NCI-H1930 (cell line): ENCODE measurements at places on chromosomes 5 and 9.

DNA sequence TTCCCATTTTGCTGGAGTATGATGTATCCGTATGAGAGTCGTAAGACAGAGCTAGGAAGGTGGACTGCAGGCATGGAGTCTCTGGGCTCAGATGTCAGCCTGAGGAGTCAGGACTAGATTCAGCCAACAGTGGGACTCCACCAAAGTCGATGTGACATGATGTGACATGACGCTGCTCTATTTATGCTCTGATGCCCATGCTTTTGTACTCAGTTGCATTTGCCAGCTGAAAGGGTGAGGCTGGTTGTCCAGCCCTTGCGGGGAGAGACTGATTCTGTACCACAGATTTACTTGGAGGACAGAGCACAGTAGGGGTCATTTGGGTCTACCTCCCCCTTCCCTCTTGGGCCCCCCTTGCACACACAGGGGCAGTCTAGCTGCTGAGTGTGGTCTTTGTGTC, 88.5 kb upstream of the ATG10 start:
- DNase-seq = no peak

DNA sequence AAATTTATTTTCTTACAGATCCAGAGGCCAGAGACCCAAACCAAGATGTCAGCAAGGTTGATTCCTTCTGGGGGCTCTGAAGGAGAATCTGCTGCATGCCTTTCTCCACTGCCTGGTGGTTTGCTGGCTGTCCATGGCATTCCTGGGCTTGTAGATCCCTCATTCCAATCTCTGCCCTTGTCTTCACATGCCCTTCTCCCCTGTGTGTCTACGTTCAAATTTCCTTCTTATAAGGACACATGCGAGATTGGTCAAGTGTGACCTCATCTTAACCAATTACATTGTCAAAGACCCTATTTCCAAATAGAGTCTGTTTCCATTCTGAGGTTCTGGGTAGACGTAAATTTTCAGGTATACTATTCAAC, 84.5 kb upstream of the RAI14 start:
- no peak for DNase-seq

DNA sequence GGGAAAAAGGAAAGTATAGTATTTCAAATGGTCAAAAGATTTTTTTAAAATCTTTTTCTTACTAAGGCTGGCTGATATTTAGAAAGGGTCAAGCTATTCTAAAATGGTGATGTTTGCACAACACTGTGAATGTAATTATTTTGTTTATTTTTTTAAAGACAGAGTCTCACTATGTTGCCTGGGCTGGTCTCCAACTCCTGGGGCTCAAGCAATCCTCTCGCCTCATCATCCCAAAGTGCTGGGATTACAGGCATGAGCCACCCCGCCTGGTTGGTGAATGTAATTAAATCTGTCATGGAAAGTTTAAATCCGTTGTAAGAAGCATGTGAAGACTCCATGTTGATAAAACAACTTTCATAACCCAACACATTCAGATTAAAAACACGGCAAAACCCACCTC, 2.6 kb downstream of the UBTD2 start:
- no peak for DNase-seq

DNA sequence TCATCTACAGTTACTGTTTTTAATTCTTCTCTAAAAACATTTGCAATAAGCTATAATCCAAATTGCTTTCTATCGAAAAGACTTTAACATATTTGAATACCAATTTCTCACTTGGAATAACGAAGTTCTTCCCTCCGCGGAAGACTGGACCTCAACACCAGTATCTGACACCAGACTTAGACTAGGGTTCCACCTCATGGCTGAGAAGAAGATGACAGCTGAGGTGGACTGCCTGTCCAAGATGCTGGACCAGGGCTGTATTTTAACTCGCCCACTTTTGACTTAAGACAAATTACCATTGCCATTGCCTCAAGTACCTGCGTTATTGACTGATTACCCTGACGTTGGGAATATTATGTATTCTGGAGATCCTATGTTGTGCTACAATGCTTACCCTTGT, 34.1 kb downstream of the ZMAT2 start:
- no peak for DNase-seq

DNA sequence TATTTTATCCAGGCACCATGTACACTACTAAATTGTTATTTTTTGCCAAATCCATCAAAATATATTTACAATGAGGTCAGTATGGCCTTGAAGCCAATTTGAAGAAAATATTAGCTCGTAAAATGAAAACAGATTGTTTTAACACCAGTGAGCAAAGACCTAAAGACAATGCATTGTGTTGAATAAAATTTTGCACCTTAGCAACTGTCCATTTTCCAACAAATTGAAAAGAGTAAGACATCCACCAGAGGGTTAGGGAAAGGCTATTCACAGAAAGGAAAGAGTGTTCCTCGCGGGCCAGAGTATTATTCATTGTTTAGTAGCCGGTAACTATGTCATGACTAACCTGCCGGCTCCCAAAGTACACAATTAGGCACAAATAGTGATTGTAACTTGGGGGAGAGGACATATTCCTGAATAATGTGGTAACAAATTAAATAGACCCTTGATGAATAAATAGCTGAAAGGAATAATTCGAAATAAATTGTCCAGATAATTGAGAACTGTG, 213.3 kb downstream of the DNAH5 start:
- DNase-seq = no peak

DNA sequence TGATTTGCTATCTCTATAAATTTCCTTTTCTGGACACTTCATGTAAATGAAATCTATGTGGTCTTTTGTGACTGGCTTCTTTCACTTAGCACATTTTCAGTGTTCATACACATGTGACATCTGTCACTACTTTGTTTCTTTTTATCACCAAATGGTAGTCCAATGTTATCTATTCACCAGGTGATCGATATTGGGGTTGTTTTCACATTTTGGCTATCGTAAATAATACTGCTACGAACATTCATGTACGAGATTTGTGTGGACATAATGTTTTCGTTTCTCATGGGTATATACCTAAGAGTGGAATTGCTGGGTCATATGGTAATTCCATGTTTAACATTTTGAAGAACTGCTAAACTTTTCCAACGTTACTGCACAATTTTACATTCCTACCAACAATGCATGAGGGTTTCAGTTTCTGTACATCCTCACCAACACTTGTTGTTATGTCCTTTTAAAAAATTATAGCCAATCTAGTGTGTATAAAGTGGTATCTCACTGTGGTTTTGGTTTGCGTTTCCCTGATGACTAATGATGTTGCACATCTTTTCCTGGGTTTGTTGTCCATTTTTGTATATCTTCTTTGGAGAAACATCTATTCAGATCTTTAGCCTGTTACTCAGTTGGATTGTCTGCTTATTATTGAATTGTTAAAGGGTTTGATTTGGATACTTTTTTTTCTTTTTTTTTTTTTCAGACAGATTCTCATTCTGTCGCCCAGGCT, 263.0 kb downstream of the PDZD2 start:
- no peak for DNase-seq

GRCh38 chr9:131769361-131769760, 29.5 kb upstream of the RAPGEF1 start:
- no peak for DNase-seq

- peak; percentile 10 for DNase-seq
Observed at GRCh38 chr5:80960531-80961375, 590 bp downstream of the RASGRF2 start.

DNA sequence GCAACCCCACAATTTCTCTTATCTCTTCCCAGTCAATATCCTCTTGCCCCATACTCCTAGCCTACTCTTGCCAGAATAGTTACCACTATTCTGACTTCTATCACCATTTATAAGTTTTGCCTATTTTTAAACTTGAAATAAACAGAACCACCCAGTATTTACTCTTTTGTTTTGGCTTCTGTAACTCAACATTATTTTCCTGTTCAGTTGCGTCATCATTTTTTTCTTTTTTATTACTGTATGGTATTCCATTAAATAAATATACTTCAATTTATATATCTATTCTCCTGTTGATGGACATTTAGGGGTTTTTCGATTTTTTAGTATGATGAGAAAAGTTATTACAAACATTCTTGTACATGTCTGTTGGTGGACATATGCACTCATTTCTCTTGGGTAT, 62.6 kb upstream of the ERBIN start:
- DNase-seq = no peak

- no peak for DNase-seq
Observed at GRCh38 chr5:139382807-139383206, 290 bp downstream of the SLC23A1 start.

- DNase-seq = no peak
Observed at GRCh38 chr5:180159756-180160155, 49.3 kb downstream of the RASGEF1C start.

- DNase-seq = no peak
Observed at GRCh38 chr9:86494644-86495111, 140.5 kb upstream of the TUT7 start.

DNA sequence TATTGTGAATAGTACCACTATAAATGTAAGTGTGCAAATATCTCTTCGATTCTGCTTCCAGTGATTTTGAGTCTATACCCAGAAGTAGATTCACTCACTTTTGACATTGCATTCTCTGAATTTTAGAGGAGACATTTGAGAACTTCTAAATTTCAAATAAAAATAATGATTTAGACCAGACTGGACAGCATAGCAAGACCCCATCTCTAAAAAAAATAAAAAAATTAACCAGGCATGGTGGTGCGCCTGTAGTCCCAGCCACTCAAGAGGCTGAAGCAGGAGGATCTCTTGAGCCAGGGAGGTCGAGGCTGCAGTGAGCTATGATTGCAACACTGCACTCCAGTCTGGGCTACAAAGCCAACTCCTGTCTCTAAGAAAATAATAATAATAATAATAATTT, 1.9 kb upstream of the GFI1B start:
- DNase-seq = no peak

- no peak for DNase-seq
Observed at GRCh38 chr5:22593592-22593991, 259.6 kb downstream of the CDH12 start.

- no peak for DNase-seq
Observed at GRCh38 chr9:131017067-131017466, 8.1 kb downstream of the LAMC3 start.

DNA sequence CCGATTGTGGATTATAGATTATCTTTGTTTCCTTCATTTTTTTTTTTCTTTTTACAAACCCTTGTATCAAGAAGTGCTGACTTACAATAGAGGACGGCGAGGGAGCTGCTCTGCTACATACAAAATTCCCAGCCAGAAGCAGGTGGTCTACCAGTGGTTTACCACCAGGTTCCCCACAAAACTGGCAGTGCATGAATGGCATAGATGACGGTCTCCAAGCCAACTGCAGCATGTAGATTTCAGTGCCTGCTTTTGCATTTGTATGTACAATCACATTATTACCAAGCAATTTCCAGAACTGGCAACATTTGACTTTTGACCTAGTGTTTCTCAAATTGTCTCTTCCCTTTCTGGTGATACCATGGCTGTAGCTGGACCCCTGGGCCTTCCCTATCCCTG, 84.0 kb downstream of the ACER2 start:
- no peak for DNase-seq

GRCh38 chr5:124909734-124910133, 163.3 kb upstream of the ZNF608 start:
- DNase-seq = no peak

DNA sequence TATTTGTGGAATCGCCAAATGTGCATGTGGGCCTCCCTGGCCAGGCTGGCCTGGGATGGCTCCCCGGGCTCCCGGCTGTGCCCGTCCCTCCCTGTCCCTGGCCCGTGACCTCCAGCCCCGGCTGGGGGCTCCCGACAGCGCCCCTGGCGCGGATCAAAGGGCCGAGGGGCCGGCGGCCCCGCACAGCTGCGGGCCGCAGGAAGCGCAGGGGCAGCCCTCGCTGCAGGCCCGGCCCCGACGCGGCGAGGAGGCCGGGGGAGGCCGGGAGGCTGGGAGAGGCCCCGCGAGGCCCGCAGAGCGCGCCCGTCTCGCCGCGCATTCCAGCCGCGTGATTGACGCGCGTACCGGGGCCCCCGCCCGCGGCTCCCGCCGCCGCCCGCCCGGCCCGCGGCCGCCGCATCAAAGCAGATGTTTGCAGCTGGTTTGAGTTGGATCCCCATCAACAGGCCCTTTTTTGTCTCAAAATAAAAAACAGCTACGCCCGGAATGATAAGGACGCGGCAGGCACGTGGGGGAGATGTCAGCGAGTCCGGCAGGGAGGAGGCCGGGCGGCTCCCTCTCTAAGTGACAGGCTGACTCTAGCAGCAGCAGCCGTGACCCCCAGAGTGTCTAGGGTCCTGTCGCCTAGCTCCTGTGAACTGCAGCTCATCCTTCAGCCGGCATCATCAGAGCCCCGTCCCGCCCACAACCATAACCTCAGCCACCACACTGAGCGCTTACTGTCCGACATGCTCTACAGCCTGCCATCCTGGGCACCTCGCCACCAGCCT, 69.4 kb downstream of the LMX1B start:
- no peak for DNase-seq

- no peak for DNase-seq
Observed at GRCh38 chr5:16930496-16930895, 5.6 kb downstream of the MYO10 start.

DNA sequence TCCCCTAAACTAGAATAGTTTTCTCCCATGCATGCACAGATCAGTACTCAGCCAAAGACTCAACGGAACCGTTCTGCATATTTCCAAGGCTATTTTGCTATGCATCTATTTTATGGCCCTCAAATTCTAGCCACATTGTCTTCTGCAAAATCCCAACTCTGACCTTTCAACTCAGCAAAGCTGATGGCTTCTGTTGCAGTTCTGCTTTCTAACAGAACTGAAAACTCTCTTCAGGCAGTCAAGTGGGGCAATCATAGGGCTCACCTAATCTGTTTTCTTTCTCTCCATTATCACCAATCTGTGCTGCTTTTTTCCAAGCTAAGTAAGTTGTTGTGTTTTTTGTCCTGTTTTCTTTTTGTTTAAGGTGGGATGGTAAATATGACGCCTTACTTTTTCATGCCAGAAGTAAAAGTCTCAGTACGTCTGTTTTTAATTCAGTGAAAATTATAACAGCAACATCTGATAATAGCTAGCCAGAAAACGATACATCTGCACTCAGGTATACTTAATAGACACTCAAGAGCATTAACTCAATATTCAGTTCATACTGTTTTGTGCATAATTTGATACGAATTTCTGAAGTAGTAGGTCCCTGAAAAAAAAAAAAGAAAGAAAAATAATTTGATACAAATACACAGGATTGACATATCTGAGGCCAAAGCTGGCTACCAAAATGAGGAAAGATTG, 454.3 kb downstream of the TLE1 start:
- DNase-seq = no peak

GRCh38 chr5:14453481-14453880, 128.1 kb upstream of the OTULINL start:
- DNase-seq = no peak

DNA sequence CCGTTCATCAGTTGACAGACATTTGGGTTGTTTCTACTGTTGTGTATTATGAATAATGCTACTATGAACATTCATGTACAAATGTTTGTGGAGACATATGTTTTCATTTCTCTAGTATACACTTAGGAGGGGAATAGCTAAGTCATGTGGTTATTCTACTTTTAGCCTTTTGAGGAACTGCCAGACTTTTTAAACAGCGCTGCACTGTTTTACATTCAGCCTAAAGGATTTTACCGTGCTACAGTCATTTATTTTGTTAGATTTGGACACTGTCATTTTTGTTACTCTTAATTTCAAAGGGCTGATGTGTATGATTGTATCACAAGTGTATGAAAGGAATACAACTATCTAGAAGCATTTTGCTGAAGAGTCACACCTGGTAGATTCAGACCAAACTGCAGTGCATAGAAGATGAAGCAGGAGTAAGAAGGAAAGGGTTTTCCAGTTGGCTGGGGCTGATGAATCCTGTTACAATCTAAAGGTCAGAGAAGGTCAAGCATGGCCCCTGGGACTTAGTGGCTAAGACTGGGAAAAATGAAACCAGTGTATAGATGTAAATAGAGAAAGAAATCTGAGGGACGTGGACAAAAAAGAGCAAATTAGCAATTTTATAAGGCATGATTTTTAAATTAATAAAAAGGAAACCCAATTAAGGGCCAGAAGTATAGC, 509.7 kb downstream of the PSAT1 start:
- DNase-seq = no peak
